NCI-H82 (cell line): ENCODE measurements at places on chromosomes 5 and 9.

- DNase-seq, result no peak
Measured at GRCh38 chr5:39314591-39314990, 49.7 kb downstream of the C9 start.

DNA sequence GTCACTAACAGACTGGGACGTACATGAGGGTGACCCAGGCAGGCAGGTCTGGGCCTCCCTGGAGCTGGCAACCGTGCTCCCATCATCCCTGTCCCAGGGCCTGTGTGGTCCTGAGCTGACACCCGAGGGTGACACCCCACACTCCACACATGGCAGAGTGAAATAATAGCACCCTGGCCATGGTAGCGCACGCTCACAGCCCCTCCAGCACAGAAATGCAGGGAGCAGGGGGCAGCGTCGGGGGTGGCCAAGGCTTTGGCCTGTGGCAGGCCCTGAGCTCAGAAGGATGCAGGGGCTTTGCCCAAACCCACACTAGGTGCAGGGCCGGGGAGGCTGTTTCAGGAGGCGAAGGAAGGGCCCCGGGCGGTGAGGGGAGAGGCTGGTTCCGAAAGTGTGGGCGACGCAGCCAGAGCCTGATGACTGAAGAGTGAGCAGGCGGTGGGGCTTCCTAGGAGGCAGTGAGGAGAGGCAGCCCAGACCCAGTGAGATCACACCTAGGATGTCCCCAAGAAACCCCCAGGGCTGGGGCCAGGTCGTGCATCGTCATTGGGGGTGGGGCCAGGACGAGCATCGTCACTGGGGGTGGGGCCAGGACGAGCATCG is 12.9 kb downstream of the OR2V2 start:
- DNase-seq, result peak; percentile 54

GRCh38 chr5:76207120-76207519 is 123.9 kb downstream of the SV2C start:
- no peak for DNase-seq

DNA sequence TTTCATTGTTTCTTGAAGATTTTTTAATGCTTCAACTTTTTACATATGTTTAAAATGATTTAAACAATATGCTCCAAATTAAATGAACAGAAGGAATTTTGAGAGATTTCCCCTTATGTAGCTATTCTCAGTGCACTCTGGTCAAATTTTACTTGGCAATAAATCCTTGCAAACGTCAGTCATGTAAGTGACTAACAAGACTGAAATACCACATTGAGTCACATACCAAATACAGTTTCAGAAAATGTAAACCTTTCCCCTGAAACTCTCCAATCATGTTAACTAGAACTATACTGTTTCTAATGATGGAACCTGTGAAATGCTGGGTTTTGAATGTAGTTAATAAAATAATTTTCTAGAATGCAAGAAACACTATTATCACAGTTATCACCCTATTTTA is 29.6 kb downstream of the SAR1B start:
- no peak for DNase-seq

- no peak for DNase-seq
Measured at GRCh38 chr9:130745210-130745800, 51.7 kb downstream of the EXOSC2 start.

DNA sequence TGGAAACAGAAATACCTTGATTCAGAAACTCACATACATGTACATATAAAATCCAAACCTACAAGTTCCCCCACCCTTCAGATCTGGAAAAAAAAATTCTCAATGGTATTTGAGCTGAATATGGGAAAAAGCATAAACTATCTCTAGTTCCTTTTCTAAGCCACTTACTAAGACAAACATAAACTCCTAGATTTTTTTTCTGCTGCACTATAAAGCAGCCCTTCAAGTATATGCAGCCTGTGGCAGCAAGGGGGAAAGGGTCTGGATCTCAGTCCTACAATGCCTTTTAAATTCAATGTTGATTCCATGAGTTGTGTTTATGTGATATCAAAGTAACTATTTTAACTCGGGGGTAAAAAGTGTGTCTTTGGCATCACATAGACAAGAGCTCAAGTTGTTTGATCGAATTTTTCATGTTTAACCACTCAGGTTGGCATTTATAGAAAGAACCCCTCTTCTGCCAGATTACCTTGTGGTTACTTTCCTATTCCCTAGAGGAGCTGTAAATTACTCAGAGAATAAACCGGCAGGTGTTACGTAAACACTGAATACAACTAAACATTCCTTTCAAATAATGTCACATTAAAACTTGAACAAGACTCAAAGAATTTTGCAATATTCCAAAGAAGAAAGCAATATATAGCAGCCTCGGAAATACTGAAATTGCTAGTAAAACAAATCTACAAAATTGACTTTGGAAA is 91.8 kb upstream of the FER start:
- no peak for DNase-seq

GRCh38 chr9:131406563-131407436 is 12.9 kb downstream of the PRRC2B start:
- DNase-seq, result no peak

DNA sequence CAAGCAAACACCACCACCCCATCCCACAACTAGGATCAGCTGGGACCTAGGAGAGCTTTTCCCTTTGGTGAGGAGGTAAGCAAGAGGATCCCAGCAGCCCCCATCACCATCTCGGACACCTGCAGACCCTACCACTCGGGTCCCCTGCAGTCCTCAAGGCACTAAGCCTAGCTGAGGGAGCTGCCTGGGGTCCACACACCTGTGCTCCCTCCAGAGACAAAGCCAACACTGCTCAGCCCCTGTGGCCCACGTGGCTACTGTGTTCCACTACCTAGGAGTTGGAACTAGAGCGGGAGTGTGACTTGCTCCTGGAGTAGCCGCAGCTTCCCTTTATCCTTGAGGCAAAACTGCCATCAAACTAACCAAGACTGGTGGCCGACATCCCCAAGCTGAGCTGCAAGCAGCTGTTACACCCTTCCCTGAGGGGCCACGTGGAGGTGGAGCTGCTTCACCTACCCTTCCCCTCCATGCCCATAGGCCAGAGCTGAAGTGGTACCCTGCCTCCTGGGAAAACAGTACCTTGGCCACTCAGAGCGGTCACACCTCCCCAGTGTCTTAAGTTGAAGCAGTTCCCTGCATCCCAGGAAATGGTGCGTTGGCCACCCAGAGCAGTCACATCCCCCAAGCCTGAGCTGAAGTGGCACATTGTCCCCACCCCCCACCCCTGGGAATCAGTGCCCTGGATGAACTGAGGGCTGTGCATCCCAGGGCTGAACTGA is 205.5 kb downstream of the CACNA1B start:
- DNase-seq, result no peak

GRCh38 chr9:626596-626995 is 214.9 kb upstream of the DMRT1 start:
- DNase-seq, result peak; percentile 7

GRCh38 chr9:70257991-70258691 is 637 bp upstream of the SMC5 start:
- DNase-seq, result peak; percentile 64

GRCh38 chr5:18119156-18119785 is 485.0 kb downstream of the TAF11L14 start:
- peak; percentile 82 for DNase-seq

GRCh38 chr9:95572381-95573151 is 55.8 kb upstream of the PTCH1 start:
- no peak for DNase-seq

DNA sequence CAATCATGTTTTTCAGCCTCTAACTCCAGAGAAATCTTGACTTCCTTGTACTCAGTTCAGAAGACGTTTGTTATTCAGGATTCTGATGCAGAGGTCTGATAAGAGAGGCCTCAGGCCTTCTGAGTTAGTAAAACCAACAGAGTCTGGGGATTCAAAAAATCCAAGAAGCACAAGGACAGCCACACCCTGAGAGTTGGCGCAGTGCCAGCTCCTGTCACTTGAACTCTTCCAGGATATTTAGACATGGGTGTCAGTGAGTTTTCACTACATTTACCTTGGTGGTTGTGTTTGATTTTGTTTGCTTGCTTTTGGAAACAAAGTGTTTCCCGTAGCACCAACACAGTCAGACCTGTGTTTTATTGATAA is 41.6 kb upstream of the PDE8B start:
- peak; percentile 37 for DNase-seq

GRCh38 chr5:52376592-52376991 is 411.1 kb upstream of the ITGA1 start:
- peak; percentile 50 for DNase-seq

- DNase-seq, result peak; percentile 23
Measured at GRCh38 chr5:144832416-144832815, 661.7 kb downstream of the KCTD16 start.

GRCh38 chr9:132877824-132878694 is at the start of gene AK8:
AK8 (minus strand) TSS chr9:132878284; CDS start chr9:132878255, 29 bp downstream.
- DNase-seq, result peak; percentile 76

- peak; percentile 80 for DNase-seq
Measured at GRCh38 chr9:87336914-87337333, 160.7 kb upstream of the DAPK1 start.

- DNase-seq, result peak; percentile 5
Measured at GRCh38 chr5:122743261-122743660, 31.6 kb upstream of the SNX2 start.

GRCh38 chr5:149996205-149996890 is 4.1 kb downstream of the TIGD6 start:
- DNase-seq, result no peak

GRCh38 chr5:173909199-173909598 is 21.1 kb downstream of the CPEB4 start:
- DNase-seq, result peak; percentile 23

DNA sequence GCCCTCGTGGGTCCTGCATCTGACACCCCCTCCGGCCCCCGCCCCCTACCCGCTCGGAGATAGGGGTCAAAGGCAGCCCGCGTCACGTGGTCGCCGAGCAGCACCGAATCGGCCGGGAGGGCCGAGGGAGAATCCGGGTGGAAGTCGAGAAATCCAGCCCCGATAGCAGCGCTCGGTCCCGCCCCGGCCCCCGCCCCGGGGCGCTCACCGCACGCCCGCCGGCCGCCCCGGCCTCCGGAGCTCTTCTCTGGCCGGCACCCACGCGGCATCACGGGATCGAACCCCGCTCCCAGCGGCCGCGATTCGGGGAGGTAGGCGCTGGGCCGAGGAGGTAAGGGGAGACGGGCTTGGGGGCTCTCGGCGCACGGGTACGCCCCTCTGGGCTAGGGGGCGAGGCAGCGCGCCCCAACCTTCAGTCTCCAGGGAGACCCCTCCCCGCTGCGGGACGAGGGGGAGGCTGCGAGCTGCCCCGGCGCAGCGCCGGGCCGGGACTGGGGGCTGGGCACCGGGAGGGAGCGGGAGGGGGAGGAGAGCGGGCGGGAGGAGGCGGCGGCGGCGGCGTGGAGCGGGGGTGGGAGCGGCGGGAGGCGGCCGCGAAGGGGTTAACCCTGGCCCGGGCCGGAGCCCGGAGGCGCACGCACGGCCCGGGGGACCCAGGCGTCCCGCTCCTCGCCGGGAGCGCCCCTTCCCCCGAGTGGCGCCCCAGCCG is 22.1 kb upstream of the NDST1 start:
- peak; percentile 58 for DNase-seq

- peak; percentile 2 for DNase-seq
Measured at GRCh38 chr5:33180900-33181299, 259.9 kb upstream of the TARS1 start.

DNA sequence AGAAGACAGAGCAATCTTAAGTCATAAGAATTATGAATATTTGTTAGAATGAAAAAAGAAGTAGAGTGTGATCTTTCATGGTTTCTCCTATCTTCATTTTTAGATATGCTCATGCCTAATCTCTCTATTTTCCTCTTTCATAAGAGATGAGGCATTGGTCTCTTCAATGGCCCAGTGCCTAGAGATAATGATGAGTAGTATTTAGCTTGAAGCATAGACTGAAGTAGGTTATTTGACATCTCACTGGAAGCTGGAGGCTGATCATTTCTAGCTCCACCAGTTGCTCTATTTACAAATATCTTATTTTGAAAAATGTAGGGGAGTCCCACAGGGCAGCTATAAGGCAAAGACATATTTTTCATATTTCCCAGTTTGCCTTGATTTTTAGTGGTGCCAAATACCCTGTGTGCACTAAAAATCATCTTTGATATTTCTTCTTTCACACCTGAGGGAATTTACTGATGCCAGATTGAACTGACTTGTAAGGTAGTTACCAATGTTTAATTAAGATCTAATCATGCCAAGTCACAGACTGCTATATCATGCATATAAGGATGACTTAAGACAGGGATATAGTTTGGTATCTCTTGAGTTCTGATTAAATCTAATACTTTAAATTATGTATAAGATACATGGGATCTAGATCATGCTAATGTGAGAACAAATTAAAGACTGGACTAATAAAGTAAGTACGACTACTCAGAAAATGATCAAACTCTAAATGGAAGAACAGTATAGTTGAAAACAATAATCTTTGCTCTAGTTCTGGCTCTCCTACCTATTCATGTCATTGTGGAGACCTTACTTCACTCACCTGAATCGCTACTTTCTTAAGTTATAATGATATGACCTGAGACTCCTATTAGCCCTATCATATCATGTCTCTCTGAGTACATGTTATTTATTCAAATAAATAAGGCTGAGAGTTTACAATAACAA is 108.2 kb upstream of the IFNE start:
- DNase-seq, result no peak

DNA sequence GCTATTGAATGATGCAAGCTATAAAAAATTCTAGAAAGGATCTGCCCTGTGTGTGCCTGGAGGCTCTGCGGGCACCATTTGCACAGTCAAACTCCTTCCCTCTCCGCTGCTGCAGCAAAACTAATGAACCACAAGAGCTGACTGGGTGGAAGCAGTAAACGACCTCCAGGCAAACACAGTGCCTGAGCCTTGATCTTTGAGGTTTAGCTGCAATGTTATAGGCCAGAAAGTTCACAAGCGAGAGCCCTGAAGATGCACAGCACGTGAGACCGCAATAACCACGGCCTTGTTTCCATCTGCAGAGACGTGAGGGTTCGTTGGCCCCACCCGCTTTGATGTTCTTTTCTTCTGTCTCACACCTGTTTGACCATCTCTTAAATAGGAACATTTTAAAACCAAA is 69.2 kb upstream of the S1PR3 start:
- DNase-seq, result no peak

GRCh38 chr5:115028557-115028956 is 141.2 kb downstream of the TRIM36 start:
- DNase-seq, result no peak

DNA sequence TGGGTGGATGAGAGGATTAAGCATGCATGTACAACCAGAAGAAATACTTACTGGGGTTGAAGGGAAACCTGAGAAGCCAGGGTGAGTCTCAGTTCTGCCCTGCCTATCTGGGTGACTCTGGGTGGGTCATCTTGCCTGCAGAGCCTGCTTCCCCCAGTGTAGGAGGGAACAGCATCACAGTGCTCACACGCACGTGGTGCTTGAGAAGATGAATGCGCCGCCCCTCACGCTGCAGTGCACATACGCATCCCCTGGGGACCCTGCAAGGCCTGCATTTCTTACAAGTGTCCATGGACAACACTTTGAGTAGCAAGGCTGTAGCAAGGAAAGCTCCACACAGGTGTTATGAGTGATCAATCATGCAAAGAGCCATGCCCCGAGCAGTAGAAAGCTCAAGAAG is 18.7 kb upstream of the GABBR2 start:
- DNase-seq, result no peak

- no peak for DNase-seq
Measured at GRCh38 chr9:27519466-27520465, 4.3 kb upstream of the IFNK start.

- DNase-seq, result no peak
Measured at GRCh38 chr9:93169444-93169843, 14.5 kb upstream of the WNK2 start.

- no peak for DNase-seq
Measured at GRCh38 chr9:21440139-21440538, at the start of gene IFNA1. IFNA1 (plus strand) TSS chr9:21440439; CDS start chr9:21440508, 69 bp downstream.

GRCh38 chr5:29114331-29114768 is 2076.0 kb upstream of the CDH9 start:
- DNase-seq, result no peak

- DNase-seq, result no peak
Measured at GRCh38 chr5:142531977-142532780, 153.7 kb downstream of the FGF1 start.

GRCh38 chr5:13250464-13251291 is 693.8 kb downstream of the DNAH5 start:
- peak; percentile 38 for DNase-seq
